Omental fat pad (tissue), 4 donors: ENCODE measurements at places on chromosomes 11 and 22.

DNA sequence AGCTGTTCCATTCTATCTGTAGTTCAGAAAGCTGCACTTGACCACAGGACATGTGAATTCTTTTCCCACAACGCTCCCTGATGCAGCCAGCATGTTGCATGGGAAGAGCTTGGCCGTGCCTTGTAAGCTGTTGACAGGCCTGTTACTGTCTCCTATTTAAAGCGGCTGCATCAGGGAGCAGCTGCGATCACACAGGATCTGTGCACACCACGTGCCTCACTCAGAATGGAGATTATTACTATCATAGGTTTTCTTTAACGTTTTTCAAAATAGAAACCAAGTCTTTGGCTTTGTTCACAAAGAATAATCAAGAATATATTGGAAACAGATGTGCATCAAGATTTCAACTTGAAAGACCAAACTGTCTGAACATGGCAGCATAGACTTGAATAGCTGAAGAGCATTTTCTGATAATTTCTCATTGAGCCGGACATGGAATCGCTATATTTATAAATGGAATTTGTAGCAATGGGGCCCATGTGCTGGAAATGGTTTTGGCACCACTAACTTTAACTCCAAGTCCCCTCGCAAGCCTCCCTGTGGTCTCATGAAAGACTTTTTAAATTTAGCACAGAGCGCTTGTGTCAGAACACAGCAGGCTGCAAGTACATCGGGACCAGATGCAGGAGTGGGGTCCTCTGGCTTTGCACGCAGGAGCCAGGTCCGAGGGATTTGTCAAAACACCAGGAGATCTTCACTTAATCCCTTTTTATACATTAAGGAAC lies 40.8 kb upstream of the MYO18B start:
- no peak for DNase-seq

DNA sequence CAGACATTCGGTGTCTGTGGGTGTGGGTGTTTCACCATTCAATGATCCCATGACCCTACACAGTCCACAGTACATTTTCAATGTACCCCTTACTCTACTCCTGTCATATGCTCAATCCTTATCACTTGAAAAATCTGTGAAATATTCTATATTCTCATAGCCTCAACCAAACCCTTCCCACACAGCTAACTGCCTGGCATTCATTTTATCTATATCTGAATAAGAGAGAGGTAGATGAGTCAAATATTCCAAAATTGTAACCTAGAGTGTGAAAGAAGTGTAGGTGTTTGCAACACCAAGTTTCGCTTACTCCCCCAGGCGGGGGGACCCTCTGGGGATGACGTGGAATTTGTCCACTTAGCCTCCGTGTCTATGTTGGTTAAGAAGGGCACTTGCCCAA lies 354.8 kb downstream of the ETS1 start:
- DNase-seq = no peak

- DNase-seq = peak; percentile 62
Measured at GRCh38 chr22:39308614-39309363, 10.6 kb downstream of the RPL3 start.

DNA sequence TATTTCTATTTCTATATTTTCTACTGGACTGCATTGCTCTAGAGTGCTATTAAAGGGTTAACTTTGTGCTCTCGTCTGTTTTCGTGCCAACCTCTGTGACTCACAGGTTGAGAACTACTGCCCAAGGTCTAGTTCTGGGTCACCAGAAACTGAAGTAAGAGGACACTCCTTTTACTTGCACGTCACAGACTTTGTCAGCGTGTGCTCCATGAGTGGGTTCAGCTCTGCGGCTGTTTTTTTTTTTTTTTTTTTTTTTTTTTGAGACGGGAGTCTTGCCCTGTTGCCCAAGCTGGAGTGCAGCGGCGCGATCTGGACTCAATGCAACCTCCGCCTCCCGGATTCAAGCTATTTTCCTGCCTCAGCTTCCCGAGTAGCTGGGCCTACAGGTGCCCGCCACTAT lies 49.8 kb downstream of the CLMP start:
- DNase-seq = no peak

DNA sequence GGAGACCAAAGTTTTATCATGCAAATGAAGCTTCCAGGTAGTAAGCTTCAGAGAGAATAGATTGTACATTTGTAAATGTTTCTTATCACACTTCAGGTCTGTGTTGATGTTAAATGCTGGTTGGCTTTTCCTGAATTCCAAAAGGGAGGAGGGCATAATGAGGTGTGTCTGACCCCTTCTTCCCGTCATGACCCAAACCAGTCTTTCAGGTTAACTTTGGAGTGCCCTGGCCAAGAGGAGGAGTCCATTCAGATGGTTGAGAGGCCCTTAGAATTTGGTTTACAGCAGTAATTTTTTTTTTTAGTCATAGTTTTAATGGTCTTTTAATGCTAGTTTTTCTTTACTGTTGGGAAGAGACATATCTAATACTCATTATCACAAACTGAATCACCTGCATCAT lies 2.5 kb downstream of the OR6X1 start:
- DNase-seq = no peak

DNA sequence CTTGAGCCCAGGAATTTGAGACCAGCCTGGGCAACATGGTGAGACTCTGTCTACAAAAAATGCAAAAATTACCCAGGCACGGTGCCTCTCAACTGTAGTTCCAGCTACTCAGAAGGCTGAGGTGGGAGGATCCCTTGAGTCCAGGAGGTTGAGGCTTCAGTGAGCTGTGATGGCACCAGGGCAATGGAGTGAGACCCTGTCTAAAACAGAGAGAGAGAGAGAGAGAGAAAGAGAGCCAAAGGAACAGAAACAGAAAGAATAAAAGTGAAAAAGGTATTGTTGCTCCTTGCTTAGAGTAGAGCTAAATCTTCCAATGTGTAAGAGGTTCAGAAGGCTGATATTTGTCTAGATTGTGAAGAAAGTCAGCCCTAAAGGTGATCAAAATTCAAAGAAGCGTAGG lies 8.9 kb upstream of the ETS1 start:
- no peak for DNase-seq

DNA sequence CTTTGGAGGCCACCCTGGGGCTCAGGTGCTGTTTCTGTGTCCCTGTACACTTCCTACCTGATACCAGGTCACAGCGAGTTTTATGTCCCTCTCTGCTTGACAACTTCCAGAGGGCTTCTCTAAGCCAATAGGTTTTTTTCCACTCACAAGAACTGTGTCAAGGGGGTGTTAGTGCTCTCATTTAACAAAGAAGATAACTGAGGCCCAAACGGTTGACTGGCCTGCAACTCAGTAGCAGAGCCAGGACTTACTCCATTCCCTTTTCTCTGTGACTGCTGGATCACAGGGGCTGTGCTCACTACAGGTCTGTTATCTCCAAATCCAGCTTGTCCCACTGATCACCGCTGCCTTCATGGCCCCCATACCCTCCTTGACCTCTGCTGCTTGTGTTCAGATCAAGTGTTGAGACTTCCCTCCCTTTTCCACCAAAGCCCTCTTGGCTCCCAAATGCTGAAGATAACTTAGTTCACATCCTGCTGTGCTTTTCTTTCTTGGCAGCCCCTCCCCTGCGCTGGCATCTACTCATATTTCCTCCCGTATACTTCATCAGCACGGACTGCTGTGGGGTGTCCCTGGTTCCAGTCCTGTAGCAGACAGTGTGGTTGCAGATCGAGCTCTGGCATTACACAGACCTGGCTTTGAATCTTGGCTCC lies 41.3 kb downstream of the POU2F3 start:
- no peak for DNase-seq
